ENCODE measurements at places on chromosomes 6 and 20.
A peak's percentile ranks its signal among the peaks of the same experiment; 100 is the strongest.

DNA sequence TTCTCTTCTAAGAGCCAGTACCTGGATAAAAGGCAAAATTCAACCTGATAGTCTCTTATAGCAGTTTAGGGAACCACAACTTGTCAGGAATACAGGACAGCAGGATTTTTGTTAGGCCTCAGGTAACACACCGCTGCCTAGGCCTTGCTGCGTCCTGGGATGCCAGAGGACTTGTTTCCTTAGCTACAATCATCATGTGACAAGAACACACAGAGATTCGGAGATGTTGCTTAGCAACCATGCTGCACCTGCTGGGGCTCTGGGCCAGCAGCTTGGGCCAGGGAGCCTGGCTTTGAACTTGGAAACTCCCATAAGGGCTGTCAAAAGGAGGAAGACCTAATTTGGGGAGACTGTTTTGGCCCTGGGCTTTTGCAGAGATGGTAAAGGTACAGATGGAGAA is 36.1 kb upstream of the CHD6 start:
- no peak for DNase-seq

DNA sequence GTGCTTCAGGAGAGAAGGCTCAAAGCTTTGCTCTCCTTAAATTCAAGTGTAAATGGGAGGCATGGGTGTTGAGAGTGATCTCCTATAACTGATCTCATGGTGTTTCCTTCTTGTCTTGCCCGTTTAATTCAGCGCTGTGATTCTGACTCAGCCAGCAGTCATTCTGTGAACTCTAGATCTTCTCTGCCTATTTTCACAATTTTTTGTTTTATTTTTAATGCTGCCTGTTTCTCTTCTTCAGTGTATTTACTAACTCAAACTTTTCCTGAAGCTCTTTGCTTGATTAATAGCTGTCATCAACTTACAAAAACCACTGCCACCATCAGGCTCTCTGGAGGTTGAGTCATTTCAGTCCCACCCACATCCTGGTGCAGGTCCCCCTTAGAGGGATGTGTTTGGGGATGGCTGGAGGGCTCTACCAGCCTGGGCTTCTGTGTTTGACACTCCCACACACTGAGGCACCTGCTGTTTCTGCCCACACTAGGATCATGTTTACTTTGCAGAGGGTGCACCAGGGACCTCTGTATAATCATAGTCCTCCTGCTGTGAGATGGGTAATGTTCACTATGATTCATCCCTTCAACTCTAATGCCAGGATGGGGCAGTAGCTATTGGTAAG is 94.0 kb downstream of the SHLD1 start:
- DNase-seq, result no peak

DNA sequence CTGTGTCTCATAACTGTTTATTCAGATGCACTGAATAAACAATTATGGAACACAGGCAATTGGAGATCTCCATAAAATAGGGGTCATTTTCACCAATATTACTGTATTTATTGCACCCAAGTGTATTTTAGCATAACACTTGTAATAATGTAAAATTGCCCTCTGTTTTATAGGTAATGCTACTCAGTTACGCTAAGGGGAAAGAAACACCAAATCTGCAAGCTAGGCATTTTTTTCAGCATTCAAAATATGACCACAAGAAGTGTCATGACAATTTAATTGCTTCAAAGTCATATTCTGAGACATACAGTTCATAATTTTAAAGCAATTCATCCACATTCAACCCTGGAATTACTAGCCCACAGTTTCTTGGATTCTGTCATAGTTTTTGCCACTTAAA is 643.2 kb upstream of the NOX3 start:
- no peak for DNase-seq

GRCh38 chr20:63215101-63216040 is 560 bp downstream of the YTHDF1 start:
- DNase-seq, result peak; percentile 31

GRCh38 chr6:143119260-143119659 is 58.6 kb downstream of the AIG1 start:
- no peak for DNase-seq

DNA sequence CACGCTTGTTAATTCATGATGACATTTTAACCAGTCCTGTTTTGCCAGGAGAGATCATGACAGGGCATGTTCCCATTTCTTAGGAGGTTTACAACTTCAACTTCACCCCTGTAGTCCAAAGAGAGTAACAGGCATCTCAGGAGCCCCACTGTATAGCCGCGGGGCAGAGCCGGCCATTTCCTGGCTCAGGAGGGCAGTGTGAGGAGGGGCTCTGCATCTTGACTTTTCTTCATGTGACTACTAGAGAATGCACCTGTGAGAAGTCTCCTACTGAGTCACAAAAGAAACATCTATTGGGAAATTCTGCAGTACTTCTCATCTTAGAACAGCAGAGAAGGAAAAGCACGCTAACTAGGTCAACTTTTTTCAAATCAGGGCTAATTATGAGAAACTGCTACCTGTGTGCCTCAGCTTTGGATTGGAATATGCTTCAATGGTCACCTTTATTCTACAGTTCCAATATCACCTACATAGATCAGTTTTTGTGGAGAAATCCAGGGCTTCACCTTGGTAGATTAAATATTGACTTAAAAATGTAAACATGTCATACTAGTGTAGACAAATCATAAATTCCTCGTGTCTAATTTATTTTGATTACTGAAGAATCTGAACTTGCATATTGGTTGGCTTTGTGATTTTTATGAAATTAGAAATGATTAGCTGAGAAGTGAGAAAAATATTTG is 28.6 kb upstream of the SIM1 start:
- DNase-seq, result no peak

- DNase-seq, result no peak
Measured at GRCh38 chr6:142002825-142003405, 129.8 kb upstream of the GJE1 start.

DNA sequence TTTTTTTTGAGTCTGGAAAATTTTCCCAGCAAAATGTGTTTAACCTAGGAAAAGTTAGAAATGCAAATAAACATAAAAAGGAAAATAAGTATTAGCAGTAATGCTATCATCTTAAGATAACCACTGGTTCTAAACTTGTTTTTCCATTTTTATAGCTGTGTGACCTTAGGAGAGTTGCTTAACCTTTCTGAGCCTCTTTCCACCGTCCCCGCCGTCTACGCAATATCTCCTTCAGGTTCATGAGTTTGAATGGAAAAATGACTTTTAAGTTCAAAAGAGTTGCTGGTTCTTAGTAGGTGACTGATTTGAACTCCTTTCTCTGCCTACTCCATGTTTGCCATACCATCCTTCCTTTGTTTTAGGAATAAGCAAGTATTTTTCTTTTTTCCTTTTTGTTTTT is 44.0 kb downstream of the GMPR start:
- no peak for DNase-seq

DNA sequence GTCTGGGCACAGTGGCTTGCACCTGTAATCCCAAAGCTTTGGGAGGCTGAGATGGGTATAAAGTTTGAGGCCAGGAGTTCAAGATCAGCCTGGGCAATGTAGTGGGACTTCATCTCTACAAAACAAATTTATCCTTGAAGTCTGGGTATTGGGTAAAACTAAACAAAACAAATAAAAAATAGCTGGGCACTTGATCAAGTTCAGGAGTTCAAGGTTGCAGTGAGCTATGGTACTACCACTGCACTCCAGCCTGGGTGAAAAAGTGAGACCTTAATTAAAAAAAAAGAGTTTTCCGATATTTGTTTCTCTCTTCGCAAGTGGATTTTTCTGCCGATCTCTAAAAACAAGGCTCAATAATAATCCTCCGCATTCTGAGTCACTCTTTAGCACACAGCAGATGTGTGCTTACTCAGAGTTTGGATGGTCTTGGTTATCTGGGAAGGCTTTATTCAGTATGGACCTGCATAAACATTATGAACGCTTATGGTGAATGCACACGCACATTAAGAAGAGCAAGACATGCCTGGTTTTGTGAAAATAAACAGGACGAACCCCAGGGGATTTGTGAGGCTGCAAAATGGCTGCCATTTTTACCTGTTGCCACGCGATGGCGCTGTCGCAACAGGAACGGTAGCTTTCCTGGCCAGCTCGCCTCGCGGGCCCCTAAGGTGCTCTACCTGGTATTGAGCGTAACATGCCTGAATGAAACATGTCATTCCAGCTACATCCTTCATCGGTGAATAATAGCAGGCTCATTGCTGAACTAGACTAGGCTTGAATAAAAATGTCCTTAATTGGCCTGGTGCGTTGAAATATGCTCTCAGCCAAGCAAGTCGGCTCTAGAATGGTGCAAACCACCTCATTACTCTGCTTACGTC is 6.0 kb downstream of the OPN5 start:
- peak; percentile 43 for DNase-seq

DNA sequence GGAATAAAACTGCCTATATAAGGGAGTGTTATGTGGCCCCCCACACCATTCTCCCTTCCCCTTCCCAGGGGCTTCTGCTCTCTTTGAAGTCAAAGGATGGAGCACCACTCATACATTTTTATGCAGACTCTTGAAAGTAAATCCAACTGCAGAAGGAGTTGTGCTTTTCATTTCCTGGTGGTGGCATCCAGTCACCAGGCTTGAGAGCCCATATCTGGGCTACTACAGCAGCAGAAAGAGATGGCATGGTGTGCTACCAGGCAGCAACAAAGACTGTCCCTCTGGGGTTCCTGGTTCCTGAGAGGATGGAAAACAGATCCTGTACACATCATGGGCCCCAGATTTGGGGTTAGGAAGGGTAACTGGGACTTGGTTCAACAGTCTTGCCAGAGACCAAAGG is 226.4 kb downstream of the CLIC5 start:
- DNase-seq, result no peak

DNA sequence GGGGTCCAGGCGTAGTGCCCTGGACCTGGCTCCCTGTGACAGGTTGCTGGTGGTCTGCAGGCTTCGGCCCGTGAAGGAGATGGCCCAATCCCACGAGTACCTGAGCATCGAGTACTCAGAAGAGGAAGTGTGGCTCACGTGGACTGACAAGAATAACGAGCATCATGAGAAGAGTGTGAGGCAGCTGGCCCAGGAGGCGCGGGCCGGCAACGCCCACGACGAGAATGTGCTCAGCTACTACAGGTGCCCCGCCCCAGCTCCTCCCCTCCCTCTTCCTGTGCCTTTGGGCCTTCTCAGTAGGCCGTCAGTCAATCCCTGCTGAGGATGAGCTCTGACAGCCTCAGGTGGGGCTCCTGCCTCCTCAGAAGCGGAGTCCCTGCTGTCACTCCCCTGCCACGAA is 42.6 kb downstream of the UQCC2 start:
- DNase-seq, result no peak

DNA sequence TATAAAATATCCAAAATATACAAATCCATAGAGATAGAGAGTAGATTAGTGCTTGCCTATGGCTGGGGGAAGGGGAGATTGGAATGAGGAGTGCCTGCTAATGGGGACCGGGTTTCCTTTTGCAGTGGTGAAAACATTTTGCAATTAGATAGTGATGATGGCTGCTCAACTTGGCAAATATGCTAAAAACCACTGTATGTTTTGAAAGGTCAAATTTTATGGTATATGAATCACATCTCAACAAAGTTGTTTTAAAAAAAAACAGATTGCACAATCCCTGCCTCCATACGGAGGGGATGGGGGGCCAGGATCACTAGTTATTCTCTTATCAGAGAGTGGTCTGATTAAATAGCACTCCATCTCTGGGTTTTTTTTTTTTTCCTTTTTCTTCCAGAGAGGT is 76.9 kb upstream of the RIPOR2 start:
- DNase-seq, result peak; percentile 13

GRCh38 chr20:35088231-35089145 is 4.1 kb downstream of the TRPC4AP start:
- DNase-seq, result peak; percentile 43

- no peak for DNase-seq
Measured at GRCh38 chr20:17712708-17713107, 12.9 kb downstream of the BANF2 start.

DNA sequence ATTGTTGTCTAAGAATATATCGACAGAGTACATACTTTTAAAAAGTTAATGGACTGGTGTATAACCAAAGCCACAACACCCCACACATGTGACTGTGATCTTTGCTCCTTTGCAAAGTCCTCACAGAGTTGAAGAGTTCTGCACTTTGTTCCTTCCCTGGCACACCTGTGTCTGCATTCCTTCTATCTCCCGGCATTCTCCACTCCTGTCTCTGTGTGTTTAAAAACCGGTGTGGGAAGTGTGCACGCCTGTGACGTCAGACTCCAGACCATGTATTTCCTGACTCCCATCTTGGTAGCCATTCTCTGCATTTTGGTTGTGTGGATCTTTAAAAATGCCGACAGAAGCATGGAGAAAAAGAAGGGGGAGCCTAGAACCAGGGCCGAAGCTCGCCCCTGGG is at the start of gene IYD:
TSS of gene IYD (plus strand) at position 251 of the 400 bp plus-strand sequence. CDS start at position 271, 20 bp downstream.
- no peak for DNase-seq

DNA sequence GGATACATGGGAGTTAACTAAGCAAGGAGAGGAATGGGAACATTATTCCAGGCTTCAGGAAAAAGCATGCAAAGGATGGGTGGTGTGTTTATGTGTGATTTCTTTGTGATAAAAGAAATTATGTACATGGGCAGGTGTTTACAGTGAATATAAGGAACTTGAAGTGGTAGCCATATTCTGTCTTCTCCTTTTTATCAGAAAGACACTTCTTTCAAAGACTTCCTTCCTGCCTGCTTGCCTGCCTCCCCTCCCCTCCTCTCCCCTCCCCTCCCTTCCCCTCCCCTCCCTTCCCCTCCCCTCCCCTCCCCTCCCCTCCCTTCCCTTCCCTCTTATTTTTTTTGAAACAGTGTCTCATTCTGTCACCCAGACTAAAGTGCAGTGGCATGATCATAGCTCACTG is 14.4 kb downstream of the CYB5R4 start:
- DNase-seq, result peak; percentile 68

GRCh38 chr20:20241976-20242375 is 125.9 kb upstream of the INSM1 start:
- DNase-seq, result no peak

GRCh38 chr6:363909-364308 is 27.6 kb upstream of the IRF4 start:
- DNase-seq, result no peak

DNA sequence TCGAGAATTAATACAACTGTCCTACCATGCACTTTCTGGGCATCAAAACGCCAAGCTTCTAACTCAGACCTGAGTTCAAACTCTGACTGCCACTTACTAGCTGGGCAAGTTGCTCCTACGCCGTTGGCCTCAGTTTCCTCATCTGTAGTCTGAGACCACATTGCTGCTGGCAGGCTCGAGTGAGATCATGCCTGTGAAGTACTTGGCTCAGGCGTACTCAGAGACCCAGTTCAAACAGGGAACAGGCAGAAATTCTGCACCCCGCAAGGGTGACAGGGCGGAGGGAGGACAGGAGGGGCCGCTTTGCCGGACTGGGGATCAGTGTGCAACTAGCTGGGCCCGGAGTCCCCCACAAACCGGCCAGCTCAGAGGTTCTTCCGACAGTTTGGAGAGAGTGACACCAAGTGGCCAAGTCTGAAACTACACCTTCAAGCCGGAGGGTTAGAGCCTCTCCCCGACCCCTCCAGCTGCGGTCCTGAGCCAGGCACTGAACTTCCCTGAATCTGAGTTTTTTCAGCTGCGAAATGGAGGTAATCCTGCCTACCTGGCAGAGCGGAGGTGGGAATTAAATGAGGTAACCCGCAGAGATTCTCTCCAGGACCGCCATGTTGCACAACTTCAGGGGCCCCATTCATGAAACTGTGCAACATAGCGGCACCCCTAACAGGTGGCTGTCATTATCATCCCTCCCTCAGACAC is 46.0 kb upstream of the PTPN1 start:
- DNase-seq, result peak; percentile 38

- no peak for DNase-seq
Measured at GRCh38 chr6:52103623-52104022, 16.2 kb upstream of the PKHD1 start.

GRCh38 chr6:41022294-41022693 is 16.7 kb downstream of the UNC5CL start:
- DNase-seq, result no peak

GRCh38 chr6:113805811-113806495 is 51.2 kb upstream of the MARCKS start:
- DNase-seq, result no peak

- no peak for DNase-seq
Measured at GRCh38 chr20:31841928-31842327, 3.5 kb downstream of the FOXS1 start.

All from AML-193 (cell line).